Fibroblast of pulmonary artery (primary cell): ENCODE measurements at places on chromosomes 7 and 10.

DNA sequence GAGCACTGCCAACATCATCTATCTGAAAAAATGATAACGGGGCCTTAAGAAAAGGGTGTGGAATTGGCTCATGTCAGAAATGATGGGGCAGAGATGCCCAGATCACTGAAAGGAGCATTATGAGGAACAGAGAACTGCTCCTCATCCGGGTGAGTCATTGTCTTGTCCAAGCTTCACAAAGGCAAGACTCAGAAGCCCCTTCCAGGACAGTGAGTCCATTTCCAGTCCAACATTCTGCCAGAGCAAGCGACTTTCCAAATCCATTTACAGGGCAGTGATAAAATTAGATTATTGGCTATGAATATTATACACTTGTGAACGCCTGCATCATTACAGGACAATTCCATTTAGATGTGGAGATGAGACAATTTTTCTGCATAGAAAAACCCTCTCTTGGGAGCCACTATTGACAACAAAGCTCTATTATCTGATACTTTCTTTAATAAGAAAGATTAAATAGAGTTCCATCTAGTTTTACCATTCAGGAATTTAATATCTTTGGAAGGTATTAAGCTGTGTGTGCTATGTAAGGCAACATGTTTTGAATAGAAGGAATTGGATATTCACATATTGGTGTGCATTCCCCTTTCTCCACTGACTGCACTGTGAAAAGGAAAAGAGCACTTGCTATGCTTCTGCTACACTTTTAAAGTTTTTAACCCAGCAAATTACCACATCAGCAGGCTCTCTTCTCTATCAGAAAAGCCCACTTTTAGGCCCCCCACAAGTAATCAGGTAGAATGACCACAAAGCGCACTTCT is 159.6 kb downstream of the NRP1 start:
- no peak for DNase-seq

DNA sequence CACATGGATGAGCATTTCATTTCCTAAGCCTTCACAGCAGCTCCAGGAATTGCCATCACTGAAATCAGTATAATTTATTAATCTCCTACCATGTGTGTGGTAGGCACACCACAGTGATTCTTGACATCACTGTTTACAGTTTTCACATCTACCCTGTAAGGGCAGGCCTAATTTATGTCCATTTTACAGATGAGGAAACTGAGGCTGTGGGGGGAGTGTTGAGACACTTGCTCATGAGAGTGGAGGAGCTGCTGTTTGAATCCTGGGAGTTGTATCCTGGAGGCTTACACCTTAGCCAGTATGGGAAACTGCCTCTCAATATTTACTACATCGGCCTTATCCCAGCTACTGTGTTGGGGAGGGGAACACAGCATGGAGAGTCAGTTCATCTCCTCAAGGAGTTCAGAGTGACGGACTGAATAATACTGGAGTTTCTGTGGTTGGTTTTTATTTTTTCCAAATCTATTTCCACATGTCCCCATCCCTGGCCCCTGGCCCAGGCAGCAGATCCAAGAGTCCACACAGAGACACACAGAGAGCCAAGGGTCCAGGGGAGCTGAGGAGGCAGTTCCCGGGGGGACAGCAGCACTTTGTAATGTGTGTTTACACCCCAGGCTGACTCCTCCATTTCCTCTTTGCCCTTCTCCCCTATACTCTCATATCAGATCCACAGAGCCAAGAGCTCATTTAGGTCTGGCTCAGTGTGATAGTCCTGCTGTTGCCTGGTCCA is 13.2 kb downstream of the UBTD1 start:
- no peak for DNase-seq

GRCh38 chr10:129935102-129935866 is 28.8 kb downstream of the EBF3 start:
- no peak for DNase-seq

DNA sequence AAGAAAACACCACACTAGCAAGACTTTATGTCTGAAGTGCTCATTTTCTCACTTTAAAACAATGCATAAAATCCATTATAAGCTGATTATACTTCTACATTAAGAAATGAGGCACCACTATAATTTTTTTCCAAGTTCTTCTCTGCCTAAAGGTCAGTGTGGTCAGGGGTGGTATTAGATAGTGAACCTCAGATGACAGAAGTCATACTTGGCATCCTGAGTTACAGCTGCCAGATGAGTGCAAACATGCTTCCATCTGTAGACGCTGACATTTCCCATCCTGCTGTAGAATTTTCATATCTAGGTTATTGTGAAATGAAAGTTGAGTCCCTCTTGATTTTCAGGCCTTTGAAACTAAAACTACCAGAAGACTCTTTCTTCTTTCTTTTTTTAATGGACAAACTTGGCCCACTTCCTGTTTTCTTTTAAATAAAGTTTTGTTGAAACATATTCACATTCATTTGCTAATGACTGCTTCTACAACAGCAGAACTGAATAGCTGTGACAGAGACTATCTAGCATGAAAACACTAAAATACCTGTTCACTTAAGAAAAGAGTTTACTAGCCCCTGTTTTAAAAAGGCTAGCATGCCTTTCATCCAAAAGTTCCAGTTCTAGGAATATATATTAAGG is 900.8 kb downstream of the XPNPEP1 start:
- no peak for DNase-seq

DNA sequence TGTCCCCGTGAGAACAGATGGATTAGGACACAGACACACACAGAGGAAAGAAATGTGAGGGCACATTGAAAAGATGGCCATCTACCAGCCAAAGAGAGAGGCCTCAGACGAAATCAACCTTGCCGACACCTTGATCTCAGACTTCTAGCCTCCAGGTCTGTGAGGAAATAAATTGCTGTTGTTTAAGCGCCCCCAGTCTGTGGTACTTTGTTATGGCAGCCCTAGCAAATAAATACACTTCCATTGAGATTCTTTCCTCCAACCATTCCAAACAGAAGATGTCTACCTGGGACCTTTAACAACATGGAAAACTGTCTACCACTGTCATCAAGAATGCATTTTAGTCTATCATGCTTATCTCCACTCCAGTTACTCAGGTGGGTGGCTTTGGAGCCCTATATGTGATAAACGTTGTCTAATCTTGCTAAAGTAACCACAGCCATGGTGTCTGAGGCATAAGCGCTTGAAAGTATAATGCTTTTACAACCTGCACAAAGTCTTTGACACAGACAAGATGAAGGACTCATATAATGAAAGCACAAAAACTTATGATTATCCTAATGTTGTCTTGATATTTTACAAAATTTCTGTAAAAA is 244.3 kb downstream of the MTERF1 start:
- DNase-seq: peak; percentile 50

GRCh38 chr10:13834581-13835286 is 248.0 kb downstream of the PRPF18 start:
- DNase-seq: peak; percentile 58

GRCh38 chr10:83849150-83849549 is 290.2 kb upstream of the GHITM start:
- no peak for DNase-seq

DNA sequence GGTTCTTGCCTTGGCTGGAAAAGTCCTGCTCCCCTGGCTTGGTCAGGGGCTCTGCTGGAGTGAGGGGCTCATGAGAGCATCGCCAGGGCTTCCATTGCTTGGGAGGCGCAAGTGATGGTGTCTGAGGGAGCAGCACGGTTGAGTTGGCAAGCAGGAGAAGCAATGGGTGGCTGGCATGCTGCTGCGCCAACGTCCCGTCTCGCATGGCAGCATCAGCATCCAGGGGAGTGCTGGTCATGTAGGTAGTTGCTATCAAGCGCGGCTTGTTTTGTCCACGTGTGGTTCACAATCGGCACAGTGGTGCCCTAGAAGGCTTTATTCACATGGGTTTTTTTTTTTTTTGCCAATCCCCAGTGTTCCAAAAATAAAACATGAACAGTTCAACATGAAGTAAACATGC is 3.8 kb downstream of the PYROXD2 start:
- no peak for DNase-seq

- DNase-seq: no peak
Measured at GRCh38 chr7:40874756-40875155, 740.0 kb downstream of the SUGCT start.

GRCh38 chr10:112243713-112244112 is 39.5 kb upstream of the TECTB start:
- DNase-seq: no peak

DNA sequence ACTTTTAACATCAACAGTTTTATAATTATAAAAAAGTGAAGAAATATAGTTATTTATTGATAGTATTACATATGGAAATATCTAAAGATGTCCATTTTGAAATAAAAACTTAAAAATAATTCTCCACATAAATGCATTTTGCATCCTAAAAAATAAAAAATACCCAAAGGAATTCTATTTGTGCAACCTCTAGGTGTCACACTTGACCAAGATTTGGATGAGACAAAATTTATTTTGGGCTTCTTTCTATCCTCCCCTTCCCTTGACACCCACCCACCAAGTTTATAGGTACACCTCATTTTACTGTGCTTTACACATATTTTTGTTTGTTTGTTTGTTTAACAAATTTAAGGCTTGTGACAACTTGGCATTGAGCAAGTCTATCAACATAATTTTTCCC is 3.3 kb upstream of the THSD7A start:
- DNase-seq: peak; percentile 37

DNA sequence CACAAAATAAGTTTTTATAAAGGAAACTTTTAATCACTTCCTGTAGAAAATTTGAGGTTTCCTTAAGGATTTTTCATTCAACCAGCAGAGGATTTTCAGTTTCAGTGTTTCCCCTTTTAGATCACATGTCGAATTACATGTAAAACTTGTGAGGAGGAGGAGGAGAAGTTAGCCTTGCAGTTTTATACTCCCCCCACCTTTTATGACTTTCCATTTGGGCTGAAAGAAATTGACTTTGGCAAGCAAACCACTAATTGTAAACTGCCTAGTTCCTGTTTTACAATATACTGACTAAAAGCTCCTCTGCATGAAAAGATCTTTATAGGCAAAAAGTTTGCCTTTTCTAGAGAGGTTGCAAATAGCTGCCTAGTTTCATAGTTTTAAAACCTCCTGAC is 3.0 kb downstream of the BAMBI start:
- DNase-seq: no peak

GRCh38 chr10:132847416-132847777 is 61.5 kb upstream of the NKX6-2 start:
- no peak for DNase-seq

DNA sequence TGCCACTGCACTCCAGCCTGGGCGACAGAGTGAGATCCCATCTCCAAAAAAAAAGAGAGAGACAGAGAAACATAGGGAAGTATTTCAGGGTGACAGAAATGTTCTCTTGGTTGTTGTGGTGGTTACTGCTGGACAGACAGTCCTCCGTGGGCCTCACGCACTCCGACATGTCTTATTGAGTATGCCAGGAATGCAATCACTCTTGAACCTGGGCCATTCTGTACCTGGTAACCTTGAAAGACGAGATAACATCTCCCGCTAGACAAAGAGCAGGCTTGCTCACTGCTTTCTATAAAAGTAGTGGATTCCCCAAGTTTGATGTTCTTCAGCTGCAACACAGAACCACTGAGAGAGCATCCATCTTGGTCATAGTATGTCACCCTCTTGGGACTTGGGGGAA is 6.7 kb downstream of the CACUL1 start:
- no peak for DNase-seq

DNA sequence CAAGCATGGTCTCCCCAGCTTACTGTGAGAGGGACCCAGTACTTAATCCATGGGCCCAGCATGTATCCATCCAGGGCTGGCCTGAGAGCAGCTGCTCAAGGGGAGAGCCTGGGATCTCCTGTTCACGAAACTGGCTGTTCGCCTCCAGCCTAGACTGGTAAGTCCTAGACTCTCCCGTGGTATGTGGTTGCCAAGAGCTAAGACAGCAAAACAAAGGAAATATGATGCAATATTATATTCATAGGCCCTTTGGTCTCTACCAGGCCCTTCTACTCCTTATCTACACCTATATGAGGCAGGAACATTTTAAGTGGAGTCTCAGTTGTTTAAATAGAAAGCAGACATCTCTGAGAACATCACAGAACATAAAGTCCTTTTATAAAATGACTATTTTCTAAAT is 28.9 kb upstream of the STK17A start:
- DNase-seq: peak; percentile 83

- no peak for DNase-seq
Measured at GRCh38 chr7:11478882-11479281, 353.1 kb downstream of the THSD7A start.

- DNase-seq: no peak
Measured at GRCh38 chr7:122013065-122013464, 131.0 kb downstream of the AASS start.

DNA sequence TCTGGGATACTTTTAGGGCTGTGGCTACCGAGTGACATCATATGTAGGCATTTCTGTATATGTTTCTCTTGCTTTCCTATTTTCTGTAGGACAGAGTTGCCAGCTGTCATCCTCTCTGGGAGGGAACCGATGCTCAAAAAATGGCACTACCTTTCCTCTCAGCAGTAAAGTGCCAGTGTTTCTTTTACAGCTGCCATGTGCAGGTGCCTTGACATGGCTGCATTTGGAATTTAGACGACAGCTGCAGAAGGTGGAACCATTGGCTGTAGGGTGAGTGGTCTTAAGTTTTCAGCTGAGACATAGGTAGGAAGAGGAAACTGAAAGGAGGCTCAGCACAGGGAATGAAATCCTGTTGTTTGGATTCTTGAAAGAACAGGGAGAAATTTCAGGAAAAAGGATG is 20.2 kb upstream of the RPA3 start:
- DNase-seq: no peak

GRCh38 chr7:93620057-93620456 is 45.5 kb upstream of the CALCR start:
- no peak for DNase-seq
